ENCODE measurements at places on chromosomes 1 and 21. TPM values are rescaled to one million over a fixed set of nuclear protein-coding genes. Genes with fewer than 3 reads are reported as not detected.
A peak's percentile ranks its signal among the peaks of the same experiment; 100 is the strongest.

HNRNPU gene
- total RNA-seq: 411 TPM

OR2G6 gene
- not detected for total RNA-seq

CCDC24 gene
- total RNA-seq: 0.33 TPM

A3GALT2 gene
- total RNA-seq: not detected

ADAM30 gene
- total RNA-seq: not detected

PLA2G2F gene
- total RNA-seq: not detected

FAM151A gene
- total RNA-seq: not detected

FCER1G gene
- total RNA-seq: 0.67 TPM

ZC3H11A gene
- 72.7 TPM for total RNA-seq

PRAMEF5 gene
- not detected for total RNA-seq

BTBD8 gene
- total RNA-seq: 1.2 TPM

PGBD5 gene
- not detected for total RNA-seq

WNT4 gene
- total RNA-seq: not detected

ARHGAP30 gene
- 59.7 TPM for total RNA-seq

KCNT2 gene
- total RNA-seq: not detected

OR6N1 gene
- not detected for total RNA-seq

AXDND1 gene
- 1.6 TPM for total RNA-seq

DNA sequence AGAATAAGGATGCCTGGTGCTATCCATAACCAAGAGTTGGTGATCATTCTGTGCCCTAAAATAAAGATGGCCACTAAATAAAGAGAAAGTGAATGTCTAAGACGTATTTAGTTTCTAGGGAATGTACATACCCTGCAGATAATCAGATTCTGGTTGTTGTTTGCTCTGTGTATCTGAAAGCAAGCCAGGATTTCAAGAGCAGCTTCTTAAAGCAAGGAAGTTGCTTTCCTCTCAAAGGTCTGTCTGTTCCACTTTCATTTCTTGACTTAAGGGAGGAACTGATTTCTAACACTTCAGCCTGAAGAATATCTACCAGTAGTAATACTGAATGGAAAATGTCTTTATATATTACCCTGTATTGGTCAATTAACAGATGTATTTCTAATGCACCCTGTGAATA is 88.8 kb downstream of the KIF1B start:
- DNase-seq: no peak

GRCh38 chr21:42531771-42532170 is 18.1 kb downstream of the SLC37A1 start:
- DNase-seq: no peak

DNA sequence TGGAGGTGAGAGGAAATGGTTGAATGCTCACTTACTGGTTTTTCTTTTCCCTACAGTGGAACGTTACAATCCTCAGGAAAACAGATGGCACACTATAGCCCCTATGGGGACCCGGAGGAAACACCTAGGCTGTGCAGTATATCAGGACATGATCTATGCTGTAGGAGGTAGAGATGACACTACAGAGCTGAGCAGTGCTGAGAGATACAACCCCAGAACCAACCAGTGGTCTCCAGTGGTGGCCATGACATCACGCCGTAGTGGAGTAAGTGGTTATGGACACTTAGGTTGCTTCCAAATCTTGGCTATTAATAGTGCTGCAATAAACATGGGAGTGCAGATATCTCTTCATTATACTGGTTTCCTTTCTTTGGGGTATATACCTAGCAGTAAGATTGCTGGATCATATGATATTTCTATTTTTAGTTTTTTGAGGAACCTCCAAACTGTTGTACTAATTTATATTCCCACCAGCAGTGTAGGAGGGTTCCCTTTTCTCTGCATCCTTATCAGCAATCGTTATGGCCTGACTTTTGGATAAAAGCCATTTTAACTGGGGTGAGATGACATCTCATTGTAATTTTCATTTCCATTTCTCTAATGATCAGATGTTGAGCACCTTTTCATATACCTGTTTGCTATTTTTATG is 48.8 kb upstream of the DARS2 start:
- no peak for DNase-seq

DNA sequence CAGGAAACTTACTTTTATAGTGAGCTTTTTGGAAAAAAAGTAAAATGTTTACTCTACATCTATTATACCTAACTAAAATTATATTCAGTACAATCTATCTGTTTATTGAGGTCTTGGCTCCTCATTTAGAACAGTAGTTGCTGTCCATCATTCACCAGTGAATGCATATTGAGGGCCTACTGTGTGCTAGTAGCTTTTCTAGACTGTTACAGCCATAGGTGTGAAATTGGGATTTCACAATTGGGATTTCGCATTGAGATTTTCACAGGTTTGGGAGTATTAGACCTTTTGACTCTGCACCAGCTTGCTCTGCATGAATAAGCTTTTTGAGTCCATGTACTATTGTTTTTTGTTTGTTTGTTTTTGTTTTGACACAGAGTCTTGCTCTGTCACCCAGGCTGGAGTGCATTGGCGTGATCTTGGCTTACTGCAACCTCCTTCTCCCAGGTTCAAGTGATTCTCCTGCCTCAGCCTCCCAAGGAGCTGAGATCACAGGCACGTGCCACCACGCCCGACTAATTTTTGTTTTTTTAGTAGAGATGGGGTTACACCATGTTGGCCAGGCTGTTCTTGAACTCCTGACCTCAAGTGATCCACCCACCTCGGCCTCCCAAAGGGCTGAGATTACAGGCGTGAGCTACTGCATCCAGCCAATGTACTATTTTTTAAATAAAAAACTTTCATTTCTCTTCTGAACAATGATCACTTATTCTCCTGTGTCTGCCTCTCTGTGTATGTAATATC is 47.2 kb upstream of the ERRFI1 start:
- DNase-seq: no peak

DNA sequence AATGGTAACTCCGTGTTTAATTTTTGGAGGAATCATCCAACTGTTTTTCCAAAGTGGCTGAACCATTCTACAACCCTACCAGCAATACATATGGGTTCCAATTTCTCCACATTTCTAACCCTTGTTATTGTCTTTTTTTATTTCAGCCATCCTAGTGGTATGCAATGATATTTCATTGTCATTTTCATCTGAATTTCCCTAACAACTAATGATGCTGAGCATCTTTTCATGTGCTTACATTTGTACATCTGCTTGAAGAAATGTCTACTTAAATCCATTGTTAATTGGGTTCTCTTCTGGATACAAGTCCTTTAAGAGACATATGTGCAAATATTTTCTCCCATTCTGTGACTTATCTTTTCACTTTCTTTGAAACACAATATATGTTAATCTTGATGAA is 43.3 kb downstream of the EPRS1 start:
- no peak for DNase-seq

- DNase-seq: no peak
Observed at GRCh38 chr1:155971910-155972809, 6.2 kb downstream of the ARHGEF2 start.

DNA sequence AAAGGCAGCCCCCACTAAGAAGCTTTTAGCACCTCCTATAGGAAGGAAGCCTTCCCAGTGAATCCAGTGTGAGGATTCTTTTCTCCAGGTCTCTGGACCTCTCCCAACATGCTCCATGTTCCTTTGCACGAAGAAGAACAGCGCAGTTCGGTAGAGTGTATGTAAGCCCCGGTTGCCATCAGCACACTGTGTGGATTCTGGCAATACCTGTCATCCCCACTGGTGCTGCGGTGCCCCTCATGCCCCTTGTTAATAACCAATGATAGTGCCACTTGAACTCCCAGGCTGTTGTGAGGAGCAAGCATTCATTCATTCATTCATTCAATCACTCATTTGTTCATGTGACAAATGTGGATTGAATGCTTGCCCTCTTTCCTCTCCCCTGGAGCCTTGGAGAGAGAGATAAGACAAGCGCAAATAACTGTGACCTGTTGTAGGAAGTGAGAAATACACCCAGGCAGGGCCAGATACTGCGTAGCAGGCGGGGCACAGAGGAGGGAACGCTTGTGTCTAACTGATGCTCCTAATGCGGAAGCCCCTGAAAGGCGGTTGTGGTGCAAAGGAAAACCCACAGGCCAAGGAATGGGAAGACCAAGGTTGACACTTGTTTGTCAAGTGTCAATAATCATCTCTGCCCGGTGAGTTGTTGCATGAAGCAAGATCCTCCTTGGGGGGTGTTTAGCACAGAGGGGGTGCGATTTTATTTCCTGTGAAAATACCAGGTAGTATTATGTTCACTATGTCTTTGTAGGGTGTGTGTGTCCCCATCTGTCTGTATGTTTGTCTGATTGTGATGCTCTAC is 9.8 kb downstream of the LGR6 start:
- peak; percentile 30 for DNase-seq

DNA sequence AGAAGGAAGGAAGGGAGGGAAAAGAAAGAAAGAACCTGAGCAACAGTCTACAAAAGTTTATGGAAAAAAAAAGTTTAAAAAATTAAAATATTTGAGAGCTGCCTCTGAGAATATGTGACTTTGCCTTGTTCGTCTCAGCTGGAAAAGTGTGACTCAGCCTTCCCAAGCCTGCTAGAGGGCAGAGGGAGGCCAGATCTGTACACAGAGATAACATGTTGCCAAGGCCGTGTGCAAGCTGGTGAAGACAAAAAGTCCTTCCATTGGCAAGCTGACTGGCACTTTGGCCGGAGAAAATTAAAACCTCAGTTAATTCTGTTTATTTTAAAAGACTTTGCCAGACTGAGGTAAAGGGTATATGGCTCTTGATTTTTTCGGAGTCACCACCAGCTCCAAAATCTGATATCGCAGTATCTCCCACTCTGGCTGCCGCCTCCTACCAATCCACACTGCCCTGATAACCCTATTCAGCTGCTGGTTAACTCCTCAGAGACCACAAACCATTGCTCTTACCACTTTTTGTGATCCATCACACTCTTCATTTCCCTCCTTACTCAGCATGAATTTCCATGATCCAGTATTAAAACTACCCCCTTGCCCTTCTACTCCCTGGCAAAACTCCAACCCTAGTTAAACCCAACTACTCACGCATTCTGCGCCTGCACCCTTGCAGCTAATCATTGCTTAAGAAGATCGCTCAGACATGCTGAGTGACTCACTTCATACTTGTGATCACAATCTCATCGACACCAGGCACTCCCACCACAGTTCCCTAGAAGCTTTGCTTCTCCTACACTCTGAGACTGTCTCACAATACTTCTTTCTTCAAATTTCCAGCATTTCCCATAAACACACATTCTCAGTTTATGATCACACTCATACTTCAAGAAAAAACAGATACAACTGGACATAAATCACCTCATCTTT is 5.7 kb upstream of the PPP1R15B start:
- no peak for DNase-seq

GRCh38 chr1:24203404-24203803 is 16.3 kb upstream of the IFNLR1 start:
- no peak for DNase-seq

- DNase-seq: peak; percentile 17
Observed at GRCh38 chr1:24277420-24278169, 41.6 kb upstream of the GRHL3 start.

DNA sequence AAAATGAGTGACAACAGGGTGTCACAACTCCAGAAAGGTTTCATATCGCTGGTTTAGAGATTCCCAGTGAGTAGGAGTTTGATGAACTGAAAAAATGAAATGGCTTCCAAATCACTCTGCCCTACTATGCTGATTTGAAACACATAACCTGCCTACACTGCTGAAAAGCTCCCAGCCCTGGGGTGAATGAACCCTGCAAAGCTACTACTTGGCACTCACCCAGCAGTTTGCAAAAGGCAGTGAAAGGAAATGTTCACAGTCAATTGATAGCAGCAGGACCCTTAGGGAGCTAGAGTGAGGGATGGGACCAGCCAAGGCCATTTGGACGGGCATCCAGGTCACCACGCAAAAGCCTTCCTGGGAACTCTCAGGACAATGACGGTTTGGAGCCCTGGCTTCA is 44.4 kb upstream of the SRP9 start:
- DNase-seq: no peak

DNA sequence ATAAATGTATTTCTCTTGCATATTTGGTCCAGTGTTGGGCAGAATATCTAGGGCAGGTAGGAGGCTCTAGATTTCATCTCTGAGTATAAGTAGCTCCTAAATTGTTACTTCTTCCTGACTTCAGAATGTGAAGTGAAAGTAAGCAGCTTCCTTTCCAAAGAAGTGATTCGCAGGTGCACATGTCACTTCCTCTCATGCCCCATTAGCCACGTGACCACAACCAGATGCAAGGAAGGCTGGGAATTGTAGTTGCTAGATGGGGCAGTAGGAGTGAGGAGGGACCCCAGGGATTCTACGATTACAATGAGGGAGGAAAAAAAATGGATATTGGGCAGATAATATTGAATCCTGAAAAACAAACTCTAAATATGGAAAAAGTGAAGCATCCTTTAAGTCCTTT is 113.2 kb upstream of the CYYR1 start:
- DNase-seq: no peak

GRCh38 chr1:117985973-117986372 is 56.4 kb downstream of the WDR3 start:
- no peak for DNase-seq

- DNase-seq: no peak
Observed at GRCh38 chr1:232127190-232127589, 500.6 kb downstream of the DISC1 start.

DNA sequence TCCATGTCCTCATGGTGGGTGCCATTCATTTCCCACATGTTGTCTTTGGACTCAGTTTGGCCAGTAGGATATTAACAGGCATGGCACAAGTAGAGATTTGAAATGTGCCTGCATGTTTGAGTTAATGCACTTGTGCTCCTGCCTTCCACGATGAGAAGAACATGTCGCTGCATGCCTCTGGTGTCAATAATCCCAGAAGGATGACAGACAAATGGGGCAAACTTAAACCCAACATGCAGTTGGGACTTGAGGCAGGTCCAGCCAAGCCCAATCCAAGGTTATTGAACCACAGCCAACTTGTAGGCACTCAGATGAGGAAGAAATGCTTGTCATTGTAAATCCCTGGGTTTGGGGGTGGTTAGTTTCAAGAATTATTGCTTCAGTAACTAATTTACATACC is 174.6 kb downstream of the TRIM33 start:
- no peak for DNase-seq

DNA sequence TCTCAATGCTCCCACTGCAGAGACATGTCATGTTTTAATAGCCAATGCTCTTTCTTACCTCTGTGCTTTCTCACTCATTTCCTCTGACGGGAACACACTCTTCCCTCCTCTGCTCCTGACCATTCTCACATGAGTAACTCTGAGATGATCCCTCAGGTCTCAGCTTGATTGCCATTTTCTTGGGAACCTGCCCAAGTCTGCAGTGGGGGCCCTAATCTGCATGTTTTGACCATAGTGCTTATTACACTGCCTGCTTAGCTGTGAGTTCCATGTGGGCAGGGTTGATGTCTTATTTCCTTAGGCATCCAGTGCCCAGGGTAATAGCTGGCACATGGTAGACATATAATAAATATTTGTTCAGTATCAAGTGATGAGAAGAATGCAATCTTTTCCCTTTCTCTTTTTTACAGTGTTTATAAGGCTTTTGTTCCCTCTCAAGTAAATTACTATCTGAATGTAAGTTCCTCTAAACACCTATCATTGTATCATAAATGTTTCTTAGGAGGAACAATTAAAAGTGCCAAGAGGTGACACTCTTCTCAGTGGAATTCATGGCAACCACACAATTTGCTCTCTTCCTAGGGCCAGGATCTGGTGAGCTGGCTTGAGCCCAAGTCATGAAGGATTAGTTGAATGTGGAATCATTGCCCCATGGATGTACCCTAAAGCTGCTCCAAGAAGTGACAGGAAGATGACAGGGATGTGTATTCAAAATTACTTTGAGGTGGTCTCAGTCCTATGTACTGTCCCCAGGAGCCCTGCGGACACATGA is 485.4 kb upstream of the USP24 start:
- DNase-seq: no peak

- DNase-seq: peak; percentile 39
Observed at GRCh38 chr1:241627453-241628259, 12.5 kb downstream of the CHML start.

GRCh38 chr1:112496290-112496689 is 12.5 kb upstream of the WNT2B start:
- DNase-seq: no peak

Measured in CD8-positive, alpha-beta T cell (primary cell).